Fibroblast of gingiva (primary cell): ENCODE measurements at places on chromosomes 13 and 19.
A peak's percentile ranks its signal among the peaks of the same experiment; 100 is the strongest.

DNA sequence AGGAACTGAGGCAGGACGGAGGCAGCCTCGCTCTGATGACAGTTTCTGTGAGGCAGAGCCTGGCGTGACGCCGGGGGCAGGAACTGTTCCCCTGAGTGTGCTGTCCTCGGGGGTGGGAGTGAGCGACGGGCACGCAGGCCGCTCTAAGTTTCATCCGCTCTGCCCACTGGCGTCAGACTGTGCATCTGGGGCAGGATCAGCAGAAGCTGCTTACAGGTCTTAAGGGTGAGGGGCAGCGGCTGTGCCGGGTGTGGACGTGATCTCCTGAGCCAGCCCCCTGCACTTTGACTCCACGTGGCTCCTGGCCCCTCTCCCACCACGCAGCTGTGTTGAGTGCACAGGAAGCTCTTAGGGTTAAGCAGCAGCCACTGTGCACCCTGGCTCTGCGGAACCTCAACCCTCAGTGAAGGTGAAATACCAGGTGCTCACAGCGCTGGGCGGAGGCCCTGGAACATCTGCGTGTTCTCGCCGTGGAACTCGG lies 1.5 kb downstream of the GRK1 start:
- no peak for DNase-seq

DNA sequence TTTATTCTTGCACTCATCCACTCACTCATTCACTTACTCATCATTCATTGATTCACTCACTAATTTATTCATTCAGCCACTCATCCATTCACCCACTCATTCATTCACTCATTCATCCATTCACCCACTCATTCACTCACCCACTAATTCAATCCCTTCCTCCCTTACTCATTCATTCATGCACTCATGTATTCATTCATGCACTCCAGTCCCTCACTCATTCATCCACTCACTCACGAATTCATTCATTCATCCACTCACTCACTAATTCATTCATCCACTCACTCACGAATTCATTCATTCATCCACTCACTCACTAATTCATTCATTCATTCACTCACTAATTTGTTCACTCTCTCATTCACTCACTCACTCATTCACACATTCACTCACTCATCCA lies 16.1 kb downstream of the ACTL9 start:
- DNase-seq, result no peak

GRCh38 chr13:107367258-107367657 lies 799.3 kb upstream of the ARGLU1 start:
- DNase-seq, result no peak

GRCh38 chr13:84940167-84940566 lies 859.1 kb downstream of the SLITRK6 start:
- DNase-seq, result no peak

GRCh38 chr13:42875475-42876269 lies 94.3 kb downstream of the FAM216B start:
- DNase-seq, result no peak

- DNase-seq, result no peak
Observed at GRCh38 chr19:1082165-1082927, 12.8 kb downstream of the POLR2E start.

GRCh38 chr13:24233351-24233901 lies 72.9 kb downstream of the SPATA13 start:
- DNase-seq, result peak; percentile 26

DNA sequence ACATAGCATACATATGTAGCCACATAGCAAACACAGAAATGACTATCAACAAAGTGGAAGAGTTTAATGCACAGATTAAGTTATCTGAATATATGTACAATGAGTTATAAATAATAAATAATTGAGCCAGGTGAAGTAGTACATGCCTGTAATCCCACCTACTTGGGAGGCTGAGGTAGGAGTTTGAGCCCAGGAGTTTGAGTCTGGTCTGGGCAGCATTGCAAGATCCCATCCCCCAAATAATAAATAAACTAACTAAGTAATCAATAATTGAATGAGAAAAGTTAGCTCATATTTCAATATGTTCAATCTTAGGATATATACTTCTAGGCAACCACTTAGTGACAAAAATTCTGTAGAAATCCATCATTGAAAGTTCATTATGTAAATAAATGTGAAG lies 1.7 kb downstream of the CARD8 start:
- DNase-seq, result no peak

DNA sequence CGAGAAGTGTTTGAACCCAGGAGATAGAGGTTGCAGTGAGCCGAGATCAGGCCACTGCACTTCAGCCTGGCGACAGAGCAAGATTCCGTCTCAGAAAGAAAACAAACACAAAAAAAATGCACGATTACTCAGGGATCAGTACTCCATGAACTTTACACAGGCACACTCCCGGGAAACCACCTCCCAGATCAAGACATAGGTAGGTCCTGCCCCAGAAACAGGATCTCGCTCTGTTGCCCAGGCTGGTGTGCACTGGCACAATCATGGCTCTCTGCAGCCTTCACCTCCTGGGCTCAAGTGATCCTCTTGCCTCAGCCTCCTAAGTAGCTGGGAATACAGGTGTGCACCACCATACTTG lies 11.2 kb downstream of the VASP start:
- DNase-seq, result no peak

DNA sequence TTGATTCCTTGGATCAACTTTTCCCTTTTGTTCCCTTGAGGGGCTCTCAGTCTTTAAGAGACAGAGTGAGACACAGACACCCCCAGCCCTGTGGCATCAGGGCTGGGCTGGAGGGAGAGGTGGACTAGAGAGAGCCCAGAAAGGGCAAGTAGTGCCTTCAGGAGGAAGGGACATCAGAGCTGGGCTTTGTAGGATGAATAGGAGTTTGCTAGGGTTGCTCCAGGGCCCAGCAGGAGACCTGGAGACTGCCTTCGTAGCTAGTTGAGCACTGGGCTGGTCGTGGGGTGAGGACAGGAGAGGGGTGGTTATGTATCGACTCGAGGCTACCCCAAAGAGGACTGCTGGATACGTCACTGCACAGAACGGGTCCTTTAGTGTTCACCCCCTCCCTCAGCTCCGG lies 5.4 kb downstream of the MAP1S start:
- no peak for DNase-seq

DNA sequence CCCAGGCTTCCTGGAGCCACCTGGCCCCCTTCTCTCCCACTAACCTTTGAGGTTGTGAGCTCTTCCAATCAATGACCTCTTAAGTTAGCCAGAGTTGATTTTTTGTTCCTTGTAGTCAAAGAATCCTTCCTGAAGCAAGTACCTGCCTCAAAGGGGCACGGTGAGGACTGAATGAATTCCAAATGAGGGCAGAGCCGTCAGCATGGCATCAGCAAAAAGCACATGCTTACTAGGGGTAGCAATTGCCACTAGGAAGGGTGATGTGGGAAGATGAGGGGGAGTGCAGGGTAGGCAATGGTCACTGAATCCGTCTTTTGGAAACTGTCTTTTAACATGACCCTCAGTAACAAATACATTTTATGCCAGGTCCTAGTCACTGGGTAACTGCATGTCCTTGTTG lies 15.6 kb upstream of the DHRS12 start:
- no peak for DNase-seq

GRCh38 chr13:24023073-24023472 lies 125.8 kb upstream of the C1QTNF9B start:
- no peak for DNase-seq

GRCh38 chr19:50313812-50314536 lies 15.2 kb downstream of the KCNC3 start:
- no peak for DNase-seq

DNA sequence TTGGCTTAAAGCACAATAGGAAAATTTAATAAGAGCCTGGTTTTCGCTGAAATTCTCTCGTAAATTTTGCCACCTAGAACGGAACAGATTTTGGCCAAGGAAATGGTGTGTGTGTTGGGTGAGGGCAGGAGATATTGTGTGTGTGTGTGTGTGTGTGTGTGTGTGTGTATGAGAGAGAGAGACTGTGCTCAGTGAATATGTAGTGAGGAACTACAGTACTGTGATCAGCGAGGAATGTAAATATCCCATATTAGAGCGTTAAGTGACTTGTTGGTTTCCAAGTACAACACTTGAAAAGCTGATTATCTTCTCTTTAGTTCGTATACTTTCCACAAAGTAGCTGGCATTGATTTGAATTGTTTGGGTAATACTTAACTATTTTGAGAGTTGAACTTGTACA lies 738.9 kb downstream of the PCDH9 start:
- no peak for DNase-seq

DNA sequence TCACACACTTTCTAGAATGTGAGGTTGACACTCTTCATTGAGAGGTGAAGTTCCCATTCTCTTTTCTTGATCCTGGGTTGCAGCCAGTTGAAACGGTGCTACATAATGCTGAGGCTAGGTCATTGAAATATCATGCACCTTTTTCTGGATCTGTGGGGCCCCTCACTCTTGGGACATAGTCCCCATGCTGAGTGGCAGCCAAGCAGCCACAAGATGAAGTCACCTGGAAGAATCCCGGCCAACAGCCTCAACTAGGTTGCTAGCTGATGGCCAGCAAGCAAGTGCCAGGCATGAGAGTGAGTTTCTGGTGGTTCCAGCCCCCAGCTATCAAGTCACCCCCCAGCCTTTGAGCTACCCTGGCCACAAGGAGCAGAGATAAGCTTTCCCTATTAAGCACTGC lies 148.5 kb upstream of the TSHZ3 start:
- no peak for DNase-seq

GRCh38 chr13:76830805-76831204 lies 55.4 kb downstream of the KCTD12 start:
- no peak for DNase-seq

DNA sequence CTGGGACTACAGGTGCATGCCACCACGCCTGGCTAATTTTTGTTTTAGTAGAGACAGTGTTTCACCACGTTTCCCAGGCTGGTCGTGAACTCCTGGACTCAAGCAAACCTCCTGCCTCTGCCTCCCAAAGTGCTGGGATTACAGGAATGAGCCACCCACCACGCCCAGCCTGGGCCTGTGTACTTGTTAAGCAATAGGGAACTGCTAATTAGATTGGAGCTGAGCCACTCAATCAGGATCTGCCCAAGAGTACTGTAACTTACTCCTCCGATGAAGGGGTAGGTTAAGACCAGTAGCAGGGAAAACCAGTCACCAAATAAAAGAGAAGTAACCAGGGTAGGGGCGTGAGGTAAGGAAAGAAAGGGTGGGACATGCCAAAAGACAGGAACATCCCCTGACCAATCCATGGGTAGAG lies 2.3 kb downstream of the DDX39A start:
- peak; percentile 73 for DNase-seq

DNA sequence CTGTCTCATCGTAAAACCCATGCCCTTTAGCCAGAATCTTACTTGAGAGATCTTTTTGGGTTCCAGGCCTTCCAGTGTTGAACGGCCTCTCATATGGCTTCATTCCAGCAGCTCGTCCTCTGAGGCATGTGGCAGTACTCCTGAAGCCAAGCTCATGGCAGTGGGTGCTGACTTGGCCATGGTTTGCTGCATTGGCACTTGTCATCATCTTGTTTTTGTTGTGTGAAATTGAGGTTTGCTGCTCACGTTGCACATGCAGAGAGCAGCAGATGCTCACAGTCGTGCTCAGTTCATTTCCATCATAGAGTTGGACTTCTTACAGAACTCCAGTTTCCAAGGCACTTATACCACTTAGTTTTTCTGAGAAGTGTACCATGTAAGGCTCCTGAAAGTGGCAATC lies 14.9 kb downstream of the TEX29 start:
- DNase-seq, result no peak

GRCh38 chr13:73168953-73169401 lies 110.2 kb downstream of the KLF5 start:
- no peak for DNase-seq

GRCh38 chr13:100254002-100254401 lies 165.1 kb downstream of the PCCA start:
- peak; percentile 3 for DNase-seq

DNA sequence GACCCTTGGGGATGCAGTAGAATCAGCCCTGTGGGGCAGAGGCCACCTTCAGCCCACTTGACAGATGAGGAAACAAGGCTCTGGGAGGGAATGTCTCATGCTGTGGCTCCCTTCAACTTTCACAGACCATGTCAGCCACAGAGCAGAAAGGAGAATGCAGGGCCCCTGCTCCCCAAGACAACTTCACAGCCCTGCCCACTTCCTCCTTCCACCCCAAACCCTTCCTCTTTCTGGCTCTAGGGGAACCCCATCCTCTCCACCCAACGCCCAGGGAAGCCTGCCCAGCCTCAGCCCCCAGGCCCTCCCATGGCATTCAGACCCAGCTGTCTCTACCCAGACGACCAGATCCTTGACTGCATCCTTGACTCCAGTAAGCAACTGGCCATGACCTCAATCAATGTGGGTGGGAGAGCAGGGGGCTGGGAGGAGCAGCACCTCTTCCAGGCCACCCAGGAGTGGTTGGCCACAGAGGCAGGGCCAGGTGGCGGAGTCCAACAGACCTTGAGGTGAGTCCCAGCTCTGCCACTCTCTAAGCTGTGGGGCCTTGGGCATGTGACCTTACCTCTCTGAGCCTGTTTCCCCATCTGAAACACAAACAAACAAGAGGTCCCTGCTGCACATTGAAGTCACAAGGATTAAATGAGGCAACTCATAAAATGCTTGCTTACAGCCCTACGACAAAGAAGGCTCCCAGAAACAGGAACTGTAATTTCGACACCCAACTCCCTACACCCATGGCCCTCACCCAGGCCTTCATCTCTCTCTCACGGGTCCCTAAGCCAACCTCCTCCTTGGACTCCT lies 15.8 kb downstream of the DEDD2 start:
- DNase-seq, result no peak

GRCh38 chr13:39530916-39531315 lies 72.1 kb downstream of the LHFPL6 start:
- DNase-seq, result peak; percentile 71
